Mesothelial cell of epicardium (in vitro differentiated cells): ENCODE measurements at places on chromosomes 12 and 14. TPM values are rescaled to one million over a fixed set of nuclear protein-coding genes. Genes with fewer than 3 reads are reported as not detected.

DNA sequence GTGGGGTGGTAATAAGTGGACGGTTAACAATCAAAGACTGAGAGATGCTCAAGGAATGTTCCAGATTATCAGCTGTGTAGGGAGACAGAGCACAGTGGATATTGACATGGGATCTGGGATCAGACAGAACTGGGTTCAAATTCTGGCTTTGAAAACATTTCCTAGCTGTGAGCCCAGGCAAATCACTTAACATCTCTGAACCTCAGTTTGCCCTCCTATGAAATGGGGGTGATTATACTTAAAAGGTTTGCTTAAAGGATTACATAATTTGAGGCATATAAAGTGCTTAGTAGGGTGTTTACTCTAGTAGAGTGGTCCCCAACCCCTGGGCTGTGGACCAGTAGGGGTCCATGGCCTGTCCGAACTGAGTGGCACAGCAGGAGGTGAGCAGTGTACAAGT lies 260.0 kb upstream of the CRY1 start:
- H3K27ac ChIP-seq = no peak overlapping the region
- peaks cover 6% of the 10 kb centered on the region for H3K4me1 ChIP-seq
- H3K4me3 ChIP-seq = no peak overlapping the region
- no peaks in the 10 kb centered on the region for H3K36me3 ChIP-seq

PDZRN4 gene
- total RNA-seq = 1.4 to 1.5 TPM (median 1.4 TPM) in 3 replicates

CIDEB gene
- not detected in 3 replicates for total RNA-seq

DNA sequence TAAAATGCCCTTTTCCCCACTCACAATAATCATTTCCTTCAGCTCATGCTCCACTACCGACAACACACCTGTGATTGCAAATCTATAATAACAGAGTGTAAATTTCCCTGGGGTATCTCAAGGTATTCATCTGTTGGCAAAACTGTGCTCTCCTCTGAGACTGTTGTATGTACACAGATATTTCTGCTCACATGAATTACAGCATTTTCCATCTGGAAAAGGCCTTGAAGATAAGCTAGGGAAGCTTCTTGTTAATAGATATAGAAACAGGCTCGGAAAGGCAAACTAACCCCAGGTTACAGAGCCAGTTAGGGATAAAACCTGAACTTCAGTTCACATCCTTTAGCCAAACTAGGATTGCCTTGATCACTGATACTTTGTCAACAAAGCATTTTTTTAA lies 210.4 kb upstream of the KRR1 start:
- H3K4me3 ChIP-seq = no peak overlapping the region
- peak overlapping the region; percentile 43 for H3K27ac ChIP-seq
- no peak for DNase-seq
- H3K4me1 ChIP-seq = peaks cover 49% of the 10 kb centered on the region

GRCh38 chr12:5232291-5232690 lies 188.6 kb downstream of the KCNA5 start:
- peaks cover 5% of the 10 kb centered on the region for H3K27me3 ChIP-seq
- H3K4me3 ChIP-seq = no peak overlapping the region
- no peaks in the 10 kb centered on the region for H3K36me3 ChIP-seq
- H3K4me1 ChIP-seq = peaks cover 4% of the 10 kb centered on the region

KRT2 gene
- not detected in 3 replicates for total RNA-seq

CCDC184 gene
- 1.4 to 1.7 TPM (median 1.6 TPM) in 3 replicates for total RNA-seq

GRCh38 chr12:92134638-92135274 lies 10.9 kb downstream of the BTG1 start:
- peaks cover 74% of the 10 kb centered on the region for H3K4me1 ChIP-seq
- H3K27me3 ChIP-seq = no peaks in the 10 kb centered on the region
- H3K27ac ChIP-seq = peak overlapping the region; percentile 52
- no peak for DNase-seq

GRCh38 chr12:40225984-40226602 lies 1.3 kb downstream of the LRRK2 start:
- H3K4me3 ChIP-seq = peak overlapping the region; percentile 75
- H3K27ac ChIP-seq = no peak overlapping the region
- peaks cover 26% of the 10 kb centered on the region for H3K27me3 ChIP-seq
- DNase-seq = no peak

CFL2 gene
- total RNA-seq = 52.4 to 57.8 TPM (median 54.0 TPM) in 3 replicates

POTEG gene
- total RNA-seq = not detected in 3 replicates

CAMKK2 gene
- total RNA-seq = 25.9 to 28.1 TPM (median 27.6 TPM) in 3 replicates

GRCh38 chr12:131133994-131134393 lies 180.3 kb downstream of the ADGRD1 start:
- H3K27me3 ChIP-seq = peaks cover 29% of the 10 kb centered on the region
- H3K4me1 ChIP-seq = peaks cover 10% of the 10 kb centered on the region
- H3K4me3 ChIP-seq = no peak overlapping the region
- no peak overlapping the region for H3K27ac ChIP-seq

- H3K36me3 ChIP-seq = no peaks in the 10 kb centered on the region
- H3K27ac ChIP-seq = no peak overlapping the region
- H3K27me3 ChIP-seq = peaks cover 89% of the 10 kb centered on the region
These were observed 43.4 kb upstream of the KCNA1 start for GRCh38 chr12:4866299-4866698.

- H3K27me3 ChIP-seq = no peaks in the 10 kb centered on the region
- H3K4me3 ChIP-seq = no peak overlapping the region
- DNase-seq = no peak
- H3K36me3 ChIP-seq = peaks cover 2% of the 10 kb centered on the region
- peaks cover 46% of the 10 kb centered on the region for H3K4me1 ChIP-seq
- H3K27ac ChIP-seq = no peak overlapping the region
These were observed 111.9 kb upstream of the ARHGAP5 start for GRCh38 chr14:31965071-31965734.

NR4A1 gene
- 138 to 141 TPM (median 141 TPM) in 3 replicates for total RNA-seq

NDRG2 gene
- total RNA-seq = 104 to 105 TPM (median 104 TPM) in 3 replicates

DNA sequence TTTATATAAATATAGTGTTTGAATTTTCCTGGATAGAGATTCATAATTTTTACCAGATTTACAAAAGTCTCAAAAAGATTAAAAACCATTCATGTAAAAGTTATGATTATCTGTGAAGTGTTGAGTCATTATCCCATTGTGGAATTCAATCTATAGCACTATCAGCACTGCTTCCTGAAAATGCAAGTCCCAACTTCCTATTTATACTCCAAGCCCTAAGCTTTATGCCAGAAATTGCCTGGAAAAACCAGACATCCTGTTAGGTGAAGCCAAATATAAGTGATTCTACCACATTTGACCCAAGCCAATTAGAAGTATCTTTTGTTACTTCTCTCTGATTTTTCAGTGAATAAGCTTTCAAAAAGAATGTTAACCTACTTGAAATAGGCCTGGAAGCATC lies 129.1 kb downstream of the GPR135 start:
- no peaks in the 10 kb centered on the region for H3K27me3 ChIP-seq
- H3K36me3 ChIP-seq = peaks cover 28% of the 10 kb centered on the region
- no peak overlapping the region for H3K4me3 ChIP-seq
- no peak overlapping the region for H3K27ac ChIP-seq

PTGDR gene
- total RNA-seq = 0.07 TPM in 1 of 3 replicates, not detected in the others

GRCh38 chr14:83646228-83646627 lies 1883.7 kb upstream of the FLRT2 start:
- no peak for DNase-seq
- H3K4me1 ChIP-seq = peaks cover 28% of the 10 kb centered on the region
- peak overlapping the region; percentile 27 for H3K27ac ChIP-seq
- H3K4me3 ChIP-seq = no peak overlapping the region
- H3K36me3 ChIP-seq = peaks cover 6% of the 10 kb centered on the region
- H3K27me3 ChIP-seq = no peaks in the 10 kb centered on the region
